ENCODE measurements at places on chromosomes 4 and X.

- no peak for DNase-seq
Measured at GRCh38 chr4:133095591-133095990, 53.5 kb upstream of the PCDH10 start.

DNA sequence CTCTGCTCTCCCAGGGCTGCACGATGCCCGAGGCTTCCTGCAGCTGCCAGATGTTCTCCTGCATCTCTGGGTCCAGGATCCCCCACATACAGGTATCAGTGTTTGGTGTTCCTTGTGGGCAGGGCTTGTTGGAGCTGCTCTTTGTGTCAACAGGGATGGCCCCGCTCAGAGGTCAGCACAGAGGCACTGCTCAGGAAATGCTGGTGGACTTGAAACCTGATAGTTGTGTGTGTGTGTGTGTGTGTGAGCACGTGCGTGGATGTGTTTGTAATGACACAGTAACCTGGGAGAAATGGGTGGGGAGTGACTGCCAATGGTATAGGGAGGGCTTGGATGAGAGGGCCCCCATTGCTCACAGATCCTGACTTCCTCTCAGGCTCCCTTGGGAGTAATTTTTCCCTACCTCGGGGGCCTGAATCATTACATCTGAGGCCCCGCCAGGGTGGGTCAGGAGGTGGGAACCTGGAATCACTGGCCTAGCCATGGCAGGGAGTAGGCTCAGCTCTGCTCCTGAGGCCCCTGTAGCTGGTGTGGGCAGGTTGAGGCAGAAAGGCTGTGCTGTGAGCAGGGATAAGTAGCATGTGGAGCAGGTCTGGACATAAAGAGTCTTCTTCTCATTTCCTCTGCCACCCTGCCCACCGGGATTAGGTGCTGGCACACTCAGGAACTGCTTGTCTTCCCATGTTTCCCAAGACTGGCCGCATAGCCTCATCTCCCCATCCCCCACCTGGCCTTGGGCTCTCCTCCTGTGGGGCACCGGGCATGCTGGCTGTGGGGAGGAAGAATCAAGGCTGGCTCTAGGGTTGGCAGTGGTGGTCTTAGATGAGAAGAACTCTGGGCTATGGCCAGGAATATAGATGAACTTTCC, 2.5 kb upstream of the EFNB1 start:
- no peak for DNase-seq

DNA sequence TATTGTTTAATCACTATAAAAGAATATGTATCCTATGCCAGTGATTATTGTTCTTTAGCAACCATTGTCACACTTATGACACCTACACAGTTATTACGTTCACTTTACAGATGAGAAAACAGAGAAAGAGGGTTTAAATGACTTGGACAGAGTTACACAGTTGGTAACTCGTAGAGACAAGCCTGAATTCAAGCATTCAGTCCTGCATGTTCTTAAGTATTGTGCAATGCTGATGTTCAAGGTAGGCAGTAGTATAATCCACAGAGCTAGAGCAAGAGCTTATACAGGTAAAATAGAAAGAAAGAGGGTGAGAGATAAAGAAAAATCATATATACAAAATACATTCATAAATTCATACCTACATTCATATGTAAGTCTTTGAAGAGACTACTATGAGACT, 249.8 kb upstream of the ANXA10 start:
- DNase-seq: no peak

- no peak for DNase-seq
Measured at GRCh38 chr4:168619266-168619631, 122.4 kb downstream of the PALLD start.

DNA sequence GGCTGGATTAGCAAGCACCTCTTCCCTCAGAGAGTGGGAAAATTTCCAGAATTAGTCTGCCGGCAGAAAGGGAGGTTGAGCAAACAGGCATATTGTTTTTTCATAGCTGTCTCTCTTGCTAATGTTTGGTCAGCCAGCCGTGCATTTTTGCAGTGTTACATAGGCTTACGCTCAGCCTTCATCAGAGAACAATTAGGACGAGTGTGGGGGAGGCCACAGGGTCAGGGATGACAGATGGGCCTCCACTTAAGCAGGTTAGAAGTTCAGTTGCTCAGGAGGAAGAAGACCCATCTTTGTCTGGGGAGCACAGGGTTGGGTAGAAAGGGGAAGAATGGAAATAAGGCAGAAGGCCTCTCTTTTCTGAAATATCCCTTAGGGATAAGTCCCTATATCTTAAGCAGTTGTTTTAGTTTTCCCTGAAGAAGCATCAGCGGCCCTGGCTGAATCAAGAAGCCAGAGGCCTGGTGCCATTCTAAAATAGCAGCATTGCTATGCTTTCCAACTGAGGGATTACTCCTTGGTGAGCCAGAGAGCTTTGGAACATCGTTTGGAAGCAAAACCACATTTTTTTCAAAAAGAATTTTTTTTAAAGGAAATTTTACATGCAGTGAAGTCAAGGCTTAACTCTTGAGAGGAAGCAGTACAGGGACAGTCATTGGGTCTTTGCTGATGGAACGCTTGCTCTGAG, 118.8 kb downstream of the SMIM20 start:
- no peak for DNase-seq

- no peak for DNase-seq
Measured at GRCh38 chr4:153439831-153440230, 26.3 kb upstream of the TMEM131L start.

- DNase-seq: no peak
Measured at GRCh38 chr4:4694296-4694772, 152.5 kb upstream of the STX18 start.

- no peak for DNase-seq
Measured at GRCh38 chr4:52853351-52853750, 8.8 kb upstream of the RASL11B start.

DNA sequence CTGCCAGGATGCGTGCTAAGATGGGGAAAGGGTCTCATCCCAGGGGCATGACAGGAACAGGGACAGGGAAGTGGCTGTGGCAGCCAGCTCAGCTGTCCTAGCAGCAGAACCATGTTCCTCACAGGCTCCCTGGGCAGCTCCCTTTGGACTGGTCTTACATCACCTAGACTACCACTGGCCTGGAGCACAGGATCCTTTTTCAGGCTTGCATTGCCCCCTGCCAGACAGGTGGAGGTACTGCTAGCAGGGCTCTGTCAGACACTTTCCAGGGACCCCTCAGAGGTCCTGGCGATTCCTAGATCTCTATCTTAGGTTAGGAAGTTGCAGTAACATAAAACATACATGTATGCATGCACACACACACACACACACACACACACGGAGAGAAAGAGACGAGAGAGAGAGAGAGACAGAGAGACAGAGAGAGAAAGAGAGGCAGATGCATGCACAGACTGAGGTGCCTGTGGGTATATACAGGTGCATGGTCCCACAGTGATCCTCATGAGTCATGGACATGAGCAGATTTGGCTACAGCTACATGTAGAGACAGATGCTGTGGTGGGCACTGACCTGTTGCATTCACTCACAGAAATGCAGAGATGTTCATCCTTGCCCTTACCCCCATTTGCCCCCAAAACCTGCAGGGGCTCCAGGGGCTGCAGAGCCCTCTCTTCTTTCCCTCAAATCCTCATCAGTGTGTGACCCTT, 63.6 kb downstream of the STARD8 start:
- DNase-seq: no peak

DNA sequence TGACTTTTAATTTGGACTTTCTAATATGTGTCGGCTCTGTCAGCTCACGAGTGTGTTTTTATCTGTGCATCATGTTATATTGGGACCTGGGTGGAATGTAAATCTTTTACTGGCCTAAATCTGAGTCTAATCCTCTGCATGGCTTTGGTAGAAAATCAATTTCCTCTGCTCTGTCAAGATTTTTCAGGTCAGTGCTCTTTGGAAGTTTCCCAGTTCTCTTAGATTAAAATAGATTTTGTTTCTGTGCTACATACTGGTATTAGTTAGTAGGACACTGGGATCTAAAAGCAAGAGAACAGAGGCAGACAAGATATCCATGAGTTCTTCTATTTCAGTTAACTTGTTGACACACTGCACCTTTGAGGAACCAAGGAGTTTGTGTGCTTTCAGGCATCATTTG, 39.7 kb downstream of the REPS2 start:
- no peak for DNase-seq

DNA sequence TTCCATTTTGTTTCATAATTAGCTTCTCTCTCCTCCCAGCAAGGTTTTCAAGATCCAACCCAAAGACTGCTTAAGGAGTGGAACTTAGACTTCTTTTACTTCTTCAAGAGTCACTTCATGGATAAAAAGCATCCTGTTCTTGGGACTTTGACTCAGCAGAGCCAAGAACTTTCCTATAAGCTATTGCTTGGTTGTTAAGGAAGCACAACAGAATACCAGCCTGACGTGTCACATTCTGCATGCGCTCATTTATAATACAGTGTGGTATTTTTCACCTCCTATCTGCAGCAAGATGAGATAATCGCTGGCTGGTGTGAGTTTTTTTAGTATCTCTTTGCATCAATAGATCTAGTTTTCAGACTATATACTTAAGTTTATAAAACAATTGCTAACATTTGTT, 152.1 kb downstream of the PALLD start:
- no peak for DNase-seq

- DNase-seq: no peak
Measured at GRCh38 chr4:39950861-39951481, 26.7 kb downstream of the PDS5A start.

DNA sequence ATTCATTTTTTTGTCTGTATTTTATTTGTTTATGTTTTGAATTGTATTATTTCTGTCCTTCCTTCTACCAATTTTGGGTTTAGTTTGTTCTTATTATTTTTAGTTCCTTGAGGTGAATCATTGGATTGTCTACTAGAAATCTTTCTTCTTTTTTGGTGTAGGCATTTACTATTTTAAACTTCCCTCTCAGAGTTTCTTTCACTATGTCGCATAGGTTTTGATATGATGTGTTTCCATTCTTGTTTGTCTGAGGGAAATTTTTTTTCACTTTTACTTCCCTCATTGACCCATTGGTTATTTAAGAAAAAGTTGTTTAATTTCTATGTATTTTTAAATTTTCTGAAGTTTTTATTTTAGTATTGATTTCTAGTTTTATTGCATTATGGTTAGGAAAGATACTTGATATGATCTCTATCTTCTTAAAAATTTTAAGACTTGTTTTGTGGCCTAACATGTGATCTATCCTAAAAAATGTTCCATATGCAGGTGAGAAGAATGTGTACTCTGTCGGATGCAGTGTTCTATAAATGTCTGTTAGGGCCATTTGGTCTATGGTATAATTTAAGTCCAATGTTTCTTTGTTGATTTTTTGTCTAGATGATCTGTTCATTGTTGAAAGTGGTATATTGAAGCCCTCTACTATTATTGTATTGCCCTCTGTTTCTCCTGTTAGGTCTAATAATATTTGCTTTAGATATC, 68.8 kb downstream of the IL15 start:
- peak; percentile 30 for DNase-seq

- DNase-seq: no peak
Measured at GRCh38 chrX:154597221-154597620, 12.3 kb downstream of the CTAG1A start.

GRCh38 chr4:148692242-148692641, 250.0 kb upstream of the NR3C2 start:
- DNase-seq: no peak

DNA sequence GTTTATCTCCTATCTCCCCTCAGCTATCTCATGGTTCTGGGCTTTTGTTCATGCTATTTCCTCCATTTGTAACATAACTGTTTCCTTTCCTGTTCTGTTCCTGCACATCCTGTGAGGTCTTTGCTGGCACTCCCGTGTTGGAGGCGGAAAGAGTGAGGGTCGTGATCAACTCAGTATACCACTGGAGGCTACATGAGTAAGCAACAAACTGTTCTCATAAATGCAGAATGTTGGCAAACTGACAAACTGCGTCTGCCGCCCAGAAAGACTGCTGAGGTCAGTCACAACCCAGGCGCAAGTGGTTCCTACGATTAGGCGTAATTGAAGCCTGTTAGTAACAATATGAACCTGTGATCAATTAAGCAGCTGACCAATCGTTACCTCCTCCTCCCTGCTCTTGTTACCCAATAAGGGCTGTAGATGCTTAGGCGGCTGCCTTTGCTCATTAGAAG, 48.8 kb downstream of the C4orf33 start:
- no peak for DNase-seq

DNA sequence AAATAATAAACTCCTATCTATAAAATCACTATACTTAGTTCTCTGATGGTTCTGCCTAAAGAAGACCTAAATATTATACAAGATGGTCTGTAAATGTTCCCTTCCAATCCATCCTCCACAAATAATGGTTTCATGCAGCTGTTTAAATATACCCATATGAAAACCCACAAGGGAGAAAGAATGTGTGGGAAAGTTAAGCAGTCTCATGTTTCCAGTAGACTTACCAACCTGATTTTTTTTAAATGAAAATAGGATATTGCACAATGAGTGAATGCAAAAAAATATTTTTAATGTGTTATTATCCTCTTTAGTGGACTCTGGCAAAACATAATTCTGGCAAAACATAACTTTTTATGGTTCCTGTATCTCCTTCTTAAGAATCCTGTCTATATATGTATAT, 23.3 kb downstream of the CAMK2D start:
- DNase-seq: no peak

GRCh38 chr4:117357437-117357836, 272.1 kb upstream of the TRAM1L1 start:
- no peak for DNase-seq

- DNase-seq: no peak
Measured at GRCh38 chr4:94345266-94345665, 2.6 kb upstream of the HPGDS start.

GRCh38 chr4:158055668-158056067, 117.2 kb downstream of the GASK1B start:
- DNase-seq: no peak

Measured in GM12878 (cell line).